COLO829 (cell line): ENCODE measurements at places on chromosomes 11 and 22.

GRCh38 chr11:12043959-12044791, 35.7 kb upstream of the DKK3 start:
- peak; percentile 91 for DNase-seq

- peak; percentile 32 for DNase-seq
Observed at GRCh38 chr11:69010964-69011623, 2.0 kb downstream of the MRGPRF start.

GRCh38 chr22:19398206-19398605, 33.3 kb downstream of the HIRA start:
- DNase-seq, result no peak

DNA sequence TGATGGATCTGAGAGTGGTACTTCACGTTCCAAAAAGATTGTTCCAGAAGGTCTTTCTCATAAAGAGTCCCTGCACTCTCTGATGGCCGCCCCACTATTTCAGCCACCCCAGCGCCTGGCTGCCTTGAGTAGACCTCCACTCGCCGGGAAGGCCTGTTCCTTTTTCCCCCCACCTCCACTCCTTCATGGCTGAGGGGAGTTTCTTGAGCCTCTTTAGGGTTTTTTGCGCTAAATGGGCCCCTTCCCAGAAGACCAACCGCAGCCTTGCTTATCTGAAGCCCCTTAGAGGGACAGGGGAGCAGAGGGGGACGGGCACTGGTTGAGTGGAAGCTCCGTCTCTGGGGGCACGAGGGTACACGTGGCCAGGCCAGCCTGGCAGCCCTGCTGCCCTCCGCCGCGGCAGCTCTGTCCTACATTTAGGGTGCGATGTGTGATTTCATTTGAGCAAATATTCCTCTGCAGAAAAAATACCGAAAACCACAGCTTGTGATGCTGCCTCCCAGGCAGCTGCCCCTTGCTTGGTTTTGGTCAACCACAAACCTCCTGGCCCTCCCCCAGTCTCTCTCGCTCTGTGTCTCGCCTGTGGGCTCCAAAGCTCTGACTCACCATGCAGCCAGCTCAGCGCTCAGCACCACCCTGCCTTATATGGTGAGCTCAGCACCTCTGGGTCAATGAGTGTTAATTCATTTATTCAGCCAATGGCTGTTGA, 88.7 kb downstream of the TP53I11 start:
- DNase-seq, result peak; percentile 86

DNA sequence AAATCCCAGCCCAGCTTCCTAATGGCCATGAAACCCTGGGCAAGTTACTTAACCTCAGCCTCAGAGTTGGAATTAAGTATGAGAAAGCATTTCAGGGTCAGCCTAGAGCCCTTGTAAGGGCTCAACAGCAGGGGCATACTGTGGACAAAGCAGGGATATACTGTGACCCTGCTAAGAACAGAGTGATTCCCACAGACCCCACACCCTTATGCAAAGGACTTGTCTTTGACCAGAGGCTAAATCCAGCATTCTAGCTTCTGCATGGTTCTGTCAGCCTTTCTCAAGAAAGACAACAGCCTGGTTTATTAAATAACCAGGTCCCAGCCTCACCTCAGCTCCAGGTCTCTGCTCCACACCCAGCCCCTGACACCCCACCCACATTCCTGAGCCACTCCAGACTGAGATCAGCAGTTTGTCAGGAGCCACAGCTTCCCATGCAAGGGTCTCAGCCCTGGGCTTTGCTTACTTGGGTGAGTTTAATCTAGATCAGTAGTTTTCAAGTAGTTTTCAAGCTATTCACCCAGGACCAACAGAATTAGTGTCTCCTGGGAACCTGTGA, 69.2 kb downstream of the GALNT18 start:
- no peak for DNase-seq

DNA sequence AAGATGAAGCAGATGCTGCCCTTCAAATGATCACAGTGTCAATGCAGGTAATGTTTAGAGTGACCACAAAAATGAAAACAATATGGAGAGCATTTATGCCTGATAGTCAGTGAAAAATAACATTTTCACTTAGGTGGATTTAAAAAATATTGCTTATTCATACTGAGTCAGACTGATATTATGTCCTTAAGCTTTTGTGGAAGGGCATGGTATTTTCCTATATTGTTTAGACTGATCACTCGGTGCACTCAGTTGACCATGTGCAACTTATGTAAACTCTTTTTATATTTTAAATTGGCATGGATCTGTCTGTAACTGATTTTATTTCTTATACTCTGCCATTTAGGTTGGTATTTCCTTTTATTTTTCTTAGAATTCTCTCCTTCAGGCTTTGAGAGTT, 106.6 kb downstream of the DYNC2H1 start:
- DNase-seq, result no peak

GRCh38 chr11:10379871-10380568, 75.0 kb upstream of the AMPD3 start:
- no peak for DNase-seq

- DNase-seq, result no peak
Observed at GRCh38 chr11:71321433-71322191, 69.2 kb upstream of the SHANK2 start.

- DNase-seq, result no peak
Observed at GRCh38 chr11:2164861-2165555, 4.0 kb upstream of the INS start.

GRCh38 chr22:30903876-30904460, 64.6 kb downstream of the MORC2 start:
- DNase-seq, result no peak

DNA sequence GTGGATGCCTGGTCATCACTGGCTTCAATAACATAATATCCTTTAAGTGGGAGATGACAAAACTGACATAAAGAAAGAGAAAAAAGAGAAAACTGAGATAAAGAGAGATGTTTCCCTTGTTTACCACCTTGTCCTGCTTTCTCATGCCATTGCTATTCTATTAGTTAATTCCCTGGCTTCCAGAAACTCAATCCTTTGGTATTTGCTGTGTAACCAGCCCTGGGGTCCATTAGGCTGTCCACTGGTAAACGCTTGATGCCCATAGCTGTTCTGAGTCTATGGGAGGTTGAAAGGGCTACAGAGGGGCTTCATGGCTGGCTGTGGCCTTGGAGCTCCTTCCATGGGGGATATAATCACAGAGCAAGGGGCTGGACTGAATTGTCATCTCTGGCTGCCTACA, 243.4 kb upstream of the PLET1 start:
- DNase-seq, result no peak

- DNase-seq, result no peak
Observed at GRCh38 chr11:134951305-134951700, 539.3 kb upstream of the B3GAT1 start.

GRCh38 chr11:133529807-133530500, 2.3 kb downstream of the OPCML start:
- no peak for DNase-seq

GRCh38 chr22:50706481-50707125, 31.4 kb upstream of the ACR start:
- DNase-seq, result no peak

GRCh38 chr22:38298312-38299005, 18.8 kb downstream of the CSNK1E start:
- DNase-seq, result no peak

DNA sequence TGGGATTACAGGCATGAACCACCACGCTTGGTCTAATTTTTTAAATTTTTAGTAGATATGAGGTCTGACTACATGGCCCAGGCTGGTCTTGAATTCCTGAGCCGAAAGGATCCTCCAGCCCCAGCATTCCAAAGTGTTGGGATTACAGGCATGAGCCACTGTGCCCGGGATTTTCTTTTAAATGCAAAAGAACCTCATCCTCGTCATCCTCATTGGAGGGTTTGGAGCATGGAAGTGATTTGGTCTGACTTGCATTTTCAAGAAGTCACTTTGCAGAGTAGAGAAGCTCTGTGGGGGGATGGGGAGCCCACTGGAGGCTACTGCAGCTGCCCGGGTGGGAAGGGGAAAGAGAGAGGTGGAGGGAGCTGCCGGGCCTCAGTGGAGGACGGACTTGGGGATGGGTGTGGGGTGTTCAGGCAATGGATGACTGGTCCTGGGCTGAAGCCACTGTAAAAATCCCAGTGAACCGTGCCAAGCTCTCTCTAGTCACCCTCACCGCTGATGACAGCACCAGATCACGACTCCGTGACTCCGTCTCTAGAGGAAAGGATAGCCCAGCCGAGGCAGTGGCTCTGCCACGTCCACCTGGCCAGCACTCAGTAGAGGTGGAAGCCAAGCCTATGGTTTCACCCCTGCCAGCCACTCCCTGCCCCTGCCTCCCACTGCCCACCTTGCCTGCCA, 32.8 kb upstream of the SLC22A12 start:
- DNase-seq, result no peak

DNA sequence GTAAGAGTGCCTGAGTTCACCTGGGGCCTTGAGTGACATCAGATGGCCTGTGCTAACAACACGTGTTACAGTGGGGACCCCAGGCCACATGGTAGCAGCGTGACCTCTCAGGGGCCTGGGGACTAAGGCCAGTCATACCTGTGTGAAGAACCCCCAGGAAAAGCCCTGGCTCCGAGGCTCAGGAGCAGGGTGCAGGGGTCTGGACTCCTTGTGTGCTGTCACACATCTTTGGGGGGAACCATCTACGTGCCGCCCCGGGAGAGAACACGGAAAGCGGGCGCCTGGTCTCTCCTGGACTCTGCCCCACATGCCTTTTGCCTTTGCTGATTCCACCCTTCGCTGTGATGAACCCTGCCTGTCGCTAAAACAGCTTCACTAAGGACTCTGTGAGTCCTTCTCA, 48.7 kb downstream of the SHANK2 start:
- no peak for DNase-seq

DNA sequence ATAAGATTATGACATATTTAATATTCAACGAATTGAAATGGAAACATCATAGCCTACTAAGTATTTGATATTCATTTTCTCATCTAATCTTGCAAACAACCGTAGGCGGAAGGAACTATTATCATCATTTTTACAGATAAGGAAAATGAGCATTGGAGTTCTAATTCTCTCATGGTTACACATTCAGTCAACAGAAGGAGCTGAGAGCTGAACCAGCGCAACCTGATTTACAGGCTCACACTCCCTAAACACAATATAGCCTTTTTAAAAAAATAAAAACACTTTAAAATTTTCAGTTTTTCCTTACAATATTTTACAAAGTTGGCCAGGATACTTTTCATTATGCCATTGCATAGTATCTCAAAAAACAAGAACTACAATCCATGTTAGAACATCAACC, 74.8 kb downstream of the APOL5 start:
- DNase-seq, result no peak

DNA sequence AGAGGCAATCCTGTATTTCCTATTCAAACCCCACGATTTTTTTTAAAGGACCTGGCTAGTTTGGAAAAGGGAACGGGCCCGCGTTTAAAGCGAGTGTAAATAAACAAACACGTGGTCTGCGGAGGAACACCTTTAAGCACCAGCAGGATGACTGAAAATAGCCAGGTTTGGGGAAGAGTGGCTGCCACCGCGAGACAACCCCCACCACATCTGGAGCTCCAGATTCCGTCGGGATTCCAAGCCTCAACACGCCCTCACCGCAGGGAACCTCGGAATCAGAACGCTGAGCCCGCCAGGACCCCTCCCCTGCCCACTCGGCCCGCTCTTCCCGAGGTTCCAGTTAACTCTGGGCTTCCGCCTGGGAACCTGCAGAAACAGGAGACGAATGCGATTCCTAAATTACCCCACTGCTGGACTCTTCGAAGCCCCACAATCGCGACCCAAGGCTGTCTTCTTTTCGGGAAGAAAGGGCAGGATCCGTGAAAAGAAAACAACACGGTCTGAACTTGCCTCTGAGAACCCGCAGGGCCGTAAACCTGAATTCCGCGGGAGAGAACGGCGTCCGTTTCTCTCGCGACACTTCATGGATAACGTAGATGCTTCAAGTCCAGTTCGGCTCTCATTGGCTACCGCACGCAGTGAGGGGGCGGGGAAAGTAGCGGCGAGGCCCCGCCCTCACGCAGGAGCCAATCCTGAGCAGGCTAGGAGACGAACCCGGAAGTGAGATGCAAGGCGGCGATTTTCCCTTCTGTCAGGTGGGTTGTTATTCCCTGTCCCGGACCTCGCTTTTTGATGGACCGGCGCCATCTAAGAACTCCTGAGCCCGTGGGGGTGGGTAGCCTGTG, at the start of the genes ANKRD49 and MRE11:
Gene ANKRD49 (plus strand): TSS at position 704 of the 845 bp plus-strand sequence. CDS start 2,710 bp downstream, outside the sequence.
Gene MRE11 (minus strand): TSS at position 564 of the 845 bp plus-strand sequence. CDS start 1,043 bp downstream, outside the sequence.
- DNase-seq, result peak; percentile 86

GRCh38 chr11:99162819-99163218, 142.1 kb downstream of the CNTN5 start:
- DNase-seq, result no peak

GRCh38 chr11:117654281-117655255, 142.4 kb downstream of the DSCAML1 start:
- DNase-seq, result no peak

- no peak for DNase-seq
Observed at GRCh38 chr11:82930229-82930628, 28.7 kb downstream of the DDIAS start.

DNA sequence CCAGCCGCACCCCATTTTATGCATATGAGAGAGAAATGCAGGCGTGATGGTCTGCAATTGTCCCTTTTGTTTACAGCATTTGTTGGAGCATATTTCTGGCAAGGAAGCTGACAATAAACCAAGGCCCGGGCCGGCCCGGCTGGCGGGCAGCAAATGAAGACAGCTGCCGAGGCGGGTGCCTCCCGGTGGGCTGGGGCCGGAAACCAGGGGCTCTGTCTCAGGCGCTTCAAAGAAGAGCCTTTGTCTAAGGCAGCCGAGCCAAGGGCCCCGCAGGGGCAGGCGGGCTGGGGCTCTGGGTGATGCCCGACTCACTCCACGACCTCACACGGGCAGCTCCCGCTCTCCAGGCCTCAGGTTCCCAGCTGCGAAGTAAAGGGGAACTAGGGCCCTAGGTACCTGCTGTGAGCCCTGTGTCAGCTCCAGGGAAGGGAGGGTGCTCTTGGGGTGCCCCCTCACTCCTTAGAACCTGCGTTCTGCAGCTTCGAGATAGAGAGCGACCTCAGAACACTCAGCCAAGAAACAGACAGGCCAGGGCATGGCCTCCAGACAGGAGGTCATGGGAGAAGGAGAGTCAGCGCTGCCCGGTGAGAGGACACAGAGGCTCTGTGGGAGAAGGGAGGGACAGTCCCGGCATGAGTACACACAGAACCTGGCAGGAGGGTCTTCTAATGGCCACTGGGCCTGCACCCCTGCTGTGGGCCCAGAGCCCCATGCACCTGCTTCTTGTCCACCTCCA, 2.4 kb downstream of the LINC01488 start:
- no peak for DNase-seq
